ENCODE measurements at places on chromosomes 11 and 22.
A peak's percentile ranks its signal among the peaks of the same experiment; 100 is the strongest.

DNA sequence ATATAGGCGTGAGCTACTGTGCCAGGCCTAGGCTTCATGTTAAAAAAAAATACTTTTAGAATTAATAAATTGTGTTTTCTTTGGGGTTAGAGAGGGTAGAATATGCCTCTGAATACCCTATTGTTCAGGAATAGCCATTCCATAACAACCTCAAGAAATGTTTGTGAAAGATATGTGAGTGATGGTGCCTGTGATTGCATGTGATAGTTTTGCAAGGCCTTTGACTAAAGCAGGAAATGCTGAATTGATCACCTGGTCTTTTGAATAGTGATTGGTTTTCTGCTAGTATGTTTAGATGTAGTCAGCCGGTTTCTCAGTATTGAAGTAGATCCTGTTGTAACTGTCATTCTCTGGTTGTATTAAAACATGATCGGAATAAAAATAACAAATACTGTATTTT is 73.4 kb downstream of the UVRAG start:
- DNase-seq: no peak

GRCh38 chr11:2779499-2779980 is 79.7 kb upstream of the KCNQ1OT1 start:
- no peak for DNase-seq

DNA sequence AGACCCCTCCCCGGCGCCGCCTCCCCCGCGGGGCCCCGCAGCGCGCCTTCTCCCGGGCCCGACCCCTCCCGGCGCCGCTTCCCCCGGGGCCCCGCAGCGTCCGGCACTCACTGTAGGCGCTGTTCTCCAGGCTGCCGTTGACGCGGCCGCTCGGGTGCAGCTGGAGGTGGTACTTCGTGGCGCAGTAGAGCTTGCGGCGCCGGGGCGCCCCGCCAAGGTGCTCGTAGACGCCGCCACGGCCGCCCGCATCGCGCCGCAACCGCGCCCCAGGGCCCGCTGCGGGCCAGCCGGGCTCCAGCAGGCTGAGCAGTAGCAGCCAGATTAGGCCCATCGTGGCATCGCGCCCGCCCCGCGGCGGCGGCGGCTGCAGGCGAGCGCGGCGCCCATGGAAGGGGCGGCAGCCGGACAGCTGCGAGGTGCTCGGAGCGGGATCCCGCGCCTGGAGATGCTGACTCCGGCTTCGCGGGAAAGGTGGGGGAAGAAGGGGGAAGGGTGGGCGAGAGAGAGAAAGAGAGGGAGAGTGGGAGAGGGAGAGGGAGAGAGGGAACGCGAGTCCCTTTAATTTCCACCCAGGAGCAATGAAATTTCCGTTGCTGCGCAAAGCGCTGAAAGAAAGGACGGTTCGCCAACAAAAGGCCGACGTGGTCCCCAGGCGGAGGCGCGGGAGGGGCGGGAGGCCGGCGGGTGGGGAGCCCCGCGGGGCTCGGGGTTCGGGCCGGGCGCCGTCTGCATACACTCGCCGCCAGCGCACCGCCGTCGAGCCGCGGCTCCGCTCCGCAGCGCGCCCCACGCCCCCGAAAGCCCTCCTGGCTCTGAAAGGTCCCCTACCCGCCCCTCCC is at the start of gene FGF3:
TSS of gene FGF3 (minus strand) at position 814 of the 839 bp plus-strand sequence. CDS start at position 331, 483 bp downstream.
- DNase-seq: no peak

GRCh38 chr11:131365329-131365930 is 5.0 kb upstream of the NTM start:
- no peak for DNase-seq

DNA sequence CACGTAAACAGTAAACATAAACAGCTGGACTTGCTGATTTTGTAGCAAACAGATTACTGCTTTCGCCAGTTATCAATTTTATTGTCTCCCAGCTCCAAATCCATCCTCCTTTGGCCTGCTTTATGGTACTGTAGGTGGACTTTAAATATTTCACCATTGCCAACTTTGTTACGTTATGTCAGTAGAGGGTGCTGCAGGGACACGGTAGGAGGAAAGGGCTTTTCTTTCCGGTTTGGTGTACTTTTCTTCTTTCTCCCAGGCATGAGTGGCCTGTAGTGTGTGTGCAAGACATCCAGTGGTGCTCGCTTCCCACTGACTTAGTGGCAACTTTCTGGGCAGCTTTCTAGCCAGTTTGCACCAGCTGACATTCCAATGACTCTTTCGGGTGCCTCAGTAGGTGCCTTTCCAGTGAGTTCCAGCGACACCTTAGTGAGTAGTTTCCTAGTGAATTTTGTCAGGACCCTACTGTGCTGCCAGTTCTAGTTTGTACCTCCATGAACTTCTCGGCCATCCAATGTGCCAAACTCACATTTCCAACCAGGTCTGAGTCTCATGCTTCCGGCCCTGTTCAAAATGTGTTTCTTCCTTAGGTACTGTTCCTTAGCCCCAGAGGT is 267.6 kb upstream of the TENM4 start:
- no peak for DNase-seq

DNA sequence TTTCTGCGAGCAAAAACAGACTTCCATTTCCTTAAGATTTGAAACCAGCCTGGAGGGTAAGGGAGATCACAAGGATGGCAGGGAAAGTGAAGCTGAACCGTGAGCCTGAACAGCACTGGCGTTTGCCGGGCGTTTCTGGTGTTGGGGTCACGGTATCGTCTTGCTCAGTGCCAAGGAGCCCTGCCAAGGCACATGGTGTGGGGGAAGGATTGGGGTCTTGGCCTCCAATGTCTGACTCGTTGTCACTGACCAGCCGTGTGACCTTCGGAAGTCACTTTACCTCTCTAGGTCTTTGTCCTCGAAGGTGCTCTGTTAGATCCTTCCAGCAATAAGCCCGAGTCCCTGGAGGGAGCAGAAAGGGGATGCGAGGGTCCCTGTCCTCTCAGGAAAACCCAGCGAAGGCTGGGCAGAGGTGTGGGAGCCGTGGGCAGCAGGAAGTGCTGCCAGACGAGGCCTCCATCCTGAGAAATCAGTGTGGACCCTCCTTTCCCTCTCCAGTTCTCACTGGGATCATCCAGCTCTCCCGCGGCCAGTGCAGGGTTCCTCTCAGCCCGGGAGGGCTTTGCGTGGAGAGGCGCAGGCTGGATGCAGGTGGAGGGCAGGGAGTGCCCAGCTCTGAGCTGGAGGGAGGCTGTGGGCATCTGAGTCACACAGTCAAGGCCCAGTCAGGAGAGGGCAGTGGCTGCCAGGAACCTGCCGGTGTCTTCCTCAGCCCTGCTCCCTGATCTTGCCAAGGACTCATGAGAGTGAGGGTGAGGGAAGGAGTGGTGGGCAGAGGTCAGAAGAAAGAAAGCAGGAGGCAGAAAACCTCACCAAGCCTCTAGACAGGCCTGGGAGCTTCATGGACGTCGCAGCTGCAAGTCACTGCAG is 18.9 kb downstream of the TOM1 start:
- DNase-seq: no peak

- DNase-seq: no peak
Observed at GRCh38 chr11:32080361-32080980, 10.4 kb upstream of the RCN1 start.

GRCh38 chr11:14001597-14001996 is 39.1 kb downstream of the SPON1 start:
- no peak for DNase-seq

- DNase-seq: no peak
Observed at GRCh38 chr11:60870733-60871377, 3.5 kb downstream of the ZP1 start.

DNA sequence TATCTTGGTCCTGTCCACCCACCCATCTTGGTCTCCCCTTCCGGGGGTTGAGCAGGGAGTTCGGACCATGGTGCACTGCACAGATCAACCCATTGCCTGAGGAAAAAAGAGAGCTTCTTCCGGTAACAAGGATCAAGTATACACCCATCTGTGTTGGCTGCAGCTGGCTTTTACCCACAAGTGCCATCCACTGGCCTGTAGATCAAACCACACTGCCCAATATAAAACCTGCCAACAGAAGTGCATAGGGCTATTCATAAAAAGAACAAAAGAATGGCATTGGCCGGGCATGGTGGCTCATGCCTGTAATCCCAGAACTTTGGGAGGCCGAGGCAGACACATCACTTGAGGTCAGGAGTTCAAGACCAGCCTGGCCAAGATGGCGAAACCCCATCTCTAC is 94.5 kb downstream of the ZC3H12C start:
- no peak for DNase-seq

DNA sequence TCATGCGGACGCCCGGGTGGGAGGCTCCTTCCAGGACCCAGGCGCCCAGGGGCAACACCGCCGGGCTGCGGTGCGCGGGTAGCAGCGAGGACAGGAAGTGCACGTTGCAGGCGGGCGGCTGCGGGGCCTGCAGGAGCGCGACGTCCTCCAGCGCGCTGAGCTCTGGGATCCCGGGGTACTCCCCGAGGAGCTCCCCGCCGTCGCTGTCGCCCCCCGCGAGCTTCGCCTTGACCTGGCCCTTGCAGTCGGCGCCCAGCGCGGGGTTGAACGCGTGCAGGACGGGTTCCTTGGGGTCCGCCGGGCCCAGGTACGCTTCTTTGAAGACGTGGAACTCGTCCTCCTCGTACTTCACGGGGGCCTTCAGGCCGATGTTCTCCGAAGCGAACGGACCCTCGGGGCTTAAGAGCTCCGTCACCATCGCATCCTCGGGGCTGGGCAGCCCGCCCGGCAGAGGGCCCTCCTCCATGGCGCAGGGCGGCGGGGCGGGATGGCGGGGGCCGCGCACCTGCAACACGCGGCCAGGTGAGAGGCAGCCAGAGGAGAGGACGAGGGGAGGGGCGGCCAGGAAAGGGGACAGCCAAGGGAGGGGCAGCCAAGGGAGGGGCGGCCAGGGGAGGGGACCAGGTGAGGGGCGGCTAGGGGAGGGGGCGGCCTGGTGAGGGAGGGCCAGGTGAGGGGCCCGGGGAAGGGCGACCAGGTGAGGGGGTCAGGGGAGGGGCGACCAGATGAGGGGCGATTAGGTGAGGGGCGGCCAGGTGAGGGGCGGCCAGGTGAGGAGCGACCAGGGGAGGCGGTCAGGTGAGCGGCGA is 921 bp downstream of the TESMIN start:
- peak; percentile 18 for DNase-seq

GRCh38 chr11:133749841-133750240 is 95.5 kb downstream of the SPATA19 start:
- DNase-seq: no peak

DNA sequence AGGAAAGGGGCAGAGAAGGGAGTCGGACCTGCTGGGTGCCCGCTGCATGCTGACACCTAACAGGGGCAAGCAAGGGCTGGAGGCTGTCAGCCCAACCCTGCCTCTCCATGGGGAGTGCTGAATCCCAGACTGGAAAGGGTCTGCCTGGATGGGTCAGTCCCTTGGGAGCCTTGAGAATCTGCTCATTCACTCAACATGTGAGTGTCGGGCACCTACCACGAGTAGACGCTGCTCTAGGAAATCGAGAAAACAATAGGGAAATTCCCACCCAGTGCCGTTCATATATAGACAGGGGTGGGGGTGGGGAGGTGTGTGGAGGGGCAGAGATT is 4.4 kb upstream of the CTSD start:
- DNase-seq: no peak

DNA sequence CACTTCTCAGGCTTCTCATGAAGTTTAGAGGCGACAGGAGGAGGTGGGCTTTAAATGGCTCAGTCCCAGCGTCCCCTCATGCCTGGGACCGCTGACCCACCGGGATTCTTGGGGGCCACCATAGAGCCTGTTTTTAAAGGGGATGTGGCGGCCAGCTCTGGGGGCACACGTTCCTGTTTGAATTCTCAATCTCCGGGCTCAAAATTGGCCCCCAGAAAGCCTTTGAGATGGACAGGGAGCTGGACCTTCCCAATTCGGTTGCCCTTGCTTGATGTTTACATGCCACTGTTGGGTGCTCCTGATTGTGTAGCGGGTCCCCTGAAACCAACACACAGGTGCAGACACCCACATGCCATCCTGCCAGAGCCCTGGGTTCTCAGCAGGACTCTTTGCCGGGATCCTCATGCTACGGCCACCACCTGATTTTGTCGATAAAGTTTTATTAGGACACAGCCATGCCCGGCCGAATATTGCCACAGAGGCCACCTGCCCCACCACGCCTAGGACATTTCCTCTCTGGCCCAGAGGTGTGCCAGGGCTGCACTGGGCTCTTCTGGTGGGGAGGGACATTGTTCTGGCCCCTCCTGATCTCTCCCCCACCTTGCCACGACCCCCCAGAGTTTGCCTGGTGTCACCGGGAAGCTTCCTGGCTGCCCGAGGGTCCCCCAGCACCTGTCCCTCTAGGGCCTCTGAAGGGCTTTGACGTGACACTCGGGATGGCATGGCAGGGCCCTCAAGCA is 71.6 kb downstream of the KCNQ1 start:
- DNase-seq: no peak

GRCh38 chr11:45079943-45080719 is 66.3 kb upstream of the PRDM11 start:
- DNase-seq: peak; percentile 67

DNA sequence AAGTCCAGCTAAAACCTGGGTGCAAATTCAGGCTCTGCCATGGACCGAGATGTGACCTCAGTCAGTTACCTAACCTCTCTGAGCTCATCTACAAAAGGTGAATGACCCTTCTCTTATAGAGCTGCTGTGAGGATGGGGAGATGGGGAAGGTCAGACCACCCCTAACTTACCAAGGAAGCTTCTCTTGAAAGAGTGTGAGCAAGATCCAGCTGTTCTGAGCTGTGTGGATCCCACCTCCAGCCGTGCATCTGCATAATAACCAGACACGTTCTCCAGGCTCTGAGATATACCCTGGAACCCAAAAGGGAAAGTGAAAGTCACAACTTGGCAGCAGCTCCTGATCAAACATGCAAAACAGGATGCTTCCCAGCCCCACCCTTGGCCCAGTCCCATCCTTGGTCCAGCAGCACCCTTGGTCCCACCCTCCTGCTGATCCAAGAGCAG is at the start of gene APOL3:
TSS of gene APOL3 (minus strand) at position 257 of the 444 bp plus-strand sequence. CDS start 11,700 bp downstream, outside the sequence.
- peak; percentile 74 for DNase-seq

DNA sequence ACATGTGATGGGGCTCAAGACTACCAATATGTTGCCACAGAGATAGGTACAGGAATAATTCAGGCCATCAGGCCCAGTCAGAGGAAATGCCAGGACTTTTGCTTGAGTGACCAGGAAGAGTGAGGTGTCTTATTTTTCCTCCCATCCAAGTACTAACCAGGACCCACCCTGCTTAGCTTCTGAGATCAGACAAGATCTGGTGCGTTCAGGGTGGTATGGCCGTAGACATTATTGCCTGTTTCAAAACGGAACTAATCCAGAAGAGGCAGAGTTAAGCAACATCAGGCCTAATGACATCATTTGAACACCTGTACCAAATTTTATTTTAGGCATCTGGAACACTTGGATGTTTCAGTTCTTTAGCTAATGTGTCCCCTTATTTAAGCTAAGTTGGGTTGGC is 205.5 kb upstream of the POU2AF2 start:
- no peak for DNase-seq

GRCh38 chr22:21030621-21031544 is 1.5 kb downstream of the SLC7A4 start:
- DNase-seq: no peak

GRCh38 chr11:91795139-91795887 is 429.3 kb upstream of the FAT3 start:
- no peak for DNase-seq

- DNase-seq: no peak
Observed at GRCh38 chr22:22871536-22872278, 15.9 kb upstream of the IGLL5 start.
